SK-N-DZ (cell line): ENCODE measurements at places on chromosomes 12 and 14.
A peak's percentile ranks its signal among the peaks of the same experiment; 100 is the strongest.

GRCh38 chr14:55454264-55455002, 14.0 kb upstream of the TBPL2 start:
- DNase-seq: peak; percentile 91

GRCh38 chr12:109153821-109154441, 37.5 kb downstream of the ACACB start:
- DNase-seq: no peak

- peak; percentile 53 for DNase-seq
Measured at GRCh38 chr14:64983439-64984310, 3.0 kb upstream of the FNTB start.

GRCh38 chr12:78156751-78157150, 326.1 kb downstream of the NAV3 start:
- no peak for DNase-seq

DNA sequence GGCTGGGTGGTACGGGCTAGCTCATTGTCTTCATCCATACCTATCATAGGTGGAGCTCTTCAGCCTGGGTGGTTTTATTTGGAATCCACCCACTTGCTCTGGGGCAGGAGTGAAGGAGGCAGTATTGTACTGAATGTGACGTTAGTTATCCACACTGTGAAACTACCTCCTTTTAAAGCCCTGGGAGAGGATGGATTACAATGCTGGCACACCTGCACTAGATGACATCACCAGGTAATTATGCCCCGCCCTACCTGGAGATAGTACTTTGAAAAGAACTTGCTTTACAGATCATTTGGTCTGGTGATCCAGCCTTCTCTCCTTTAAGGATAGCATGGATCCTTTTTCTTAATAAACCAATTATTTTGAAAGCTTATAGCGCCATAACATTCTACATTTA, 78.0 kb downstream of the B4GALNT3 start:
- DNase-seq: no peak

DNA sequence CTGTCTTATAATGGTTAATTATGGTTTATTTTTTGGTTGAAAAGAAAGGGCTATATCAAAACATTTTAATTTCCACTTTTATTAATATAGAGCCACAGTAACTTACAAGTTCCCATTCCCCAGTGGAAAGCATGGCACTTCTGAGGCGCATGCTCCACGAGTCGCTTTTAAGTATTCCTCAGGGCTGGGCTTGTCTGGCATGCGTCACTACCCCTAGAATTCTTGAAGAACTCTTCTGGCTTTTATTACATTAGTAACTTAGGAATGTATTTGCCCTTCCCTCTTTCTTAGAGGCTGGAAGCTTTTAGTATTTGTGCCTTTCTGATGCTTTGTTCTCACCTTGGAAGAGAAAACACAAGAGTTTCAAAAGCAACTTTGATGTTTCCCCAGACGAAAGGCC, 81.1 kb downstream of the ESR2 start:
- no peak for DNase-seq

DNA sequence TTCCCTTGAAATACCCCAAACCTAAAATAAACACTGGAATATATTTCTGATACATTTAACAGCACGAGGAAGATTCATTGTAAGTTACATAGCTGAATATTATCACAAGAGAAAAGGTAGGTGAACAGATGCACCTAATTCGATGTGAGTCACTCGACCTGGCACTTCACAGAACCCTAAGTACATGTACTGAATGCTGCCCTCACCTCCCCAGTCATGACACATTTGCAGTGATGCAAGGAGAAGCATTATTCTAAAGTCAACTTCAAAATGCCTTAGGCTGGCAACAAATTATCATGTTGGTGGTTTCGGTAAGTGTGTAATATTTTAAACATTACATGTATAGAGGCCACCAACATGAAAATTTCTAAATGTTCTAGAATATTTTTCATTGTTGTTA, 35.2 kb upstream of the TMTC2 start:
- DNase-seq: no peak

GRCh38 chr14:101980700-101981099, 16.3 kb downstream of the DYNC1H1 start:
- no peak for DNase-seq

- DNase-seq: no peak
Measured at GRCh38 chr14:89241257-89241656, 175.8 kb downstream of the FOXN3 start.

GRCh38 chr12:48866052-48866711, 512 bp upstream of the RND1 start:
- no peak for DNase-seq

GRCh38 chr12:133202493-133203343, 21.4 kb downstream of the ZNF268 start:
- no peak for DNase-seq

- DNase-seq: no peak
Measured at GRCh38 chr14:87935081-87935828, 57.7 kb downstream of the GALC start.

DNA sequence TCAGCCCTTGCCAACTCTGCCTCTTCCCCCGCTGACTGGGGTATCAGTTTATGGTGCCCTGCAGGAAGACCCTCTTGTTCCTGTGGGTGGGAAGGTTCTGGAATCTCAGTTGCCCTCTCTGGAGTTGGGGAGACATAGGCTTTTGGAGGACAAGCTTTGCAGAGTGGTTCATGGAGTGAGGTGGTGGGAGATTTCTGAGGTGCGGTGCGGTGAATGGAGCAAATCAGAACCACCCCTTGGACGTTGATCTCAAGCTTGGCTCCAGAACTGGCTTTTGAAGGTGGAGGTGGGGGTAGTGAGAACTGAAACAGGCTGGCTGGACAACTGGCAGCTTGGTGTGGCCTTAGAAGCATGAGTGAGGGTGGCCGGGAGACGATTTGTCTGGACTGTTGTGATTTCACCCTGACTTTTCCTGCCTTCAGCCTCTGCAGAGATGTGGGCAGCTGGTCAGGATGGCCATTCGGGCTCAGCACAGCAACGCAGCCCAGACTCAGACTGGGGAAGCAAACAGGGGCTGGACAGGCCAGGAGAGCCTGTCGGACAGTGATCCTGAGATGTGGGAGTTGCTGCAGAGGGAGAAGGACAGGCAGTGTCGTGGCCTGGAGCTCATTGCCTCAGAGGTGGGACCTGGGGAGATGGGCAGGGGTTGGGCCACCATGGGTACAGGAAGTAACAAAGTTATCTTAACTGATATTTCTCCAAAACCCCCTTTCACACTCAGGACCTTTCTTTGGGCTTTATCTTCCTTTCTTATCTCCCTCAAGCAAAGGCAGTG, 1.1 kb downstream of the SHMT2 start:
- no peak for DNase-seq

- DNase-seq: no peak
Measured at GRCh38 chr12:12278899-12279298, 12.1 kb upstream of the LRP6 start.

DNA sequence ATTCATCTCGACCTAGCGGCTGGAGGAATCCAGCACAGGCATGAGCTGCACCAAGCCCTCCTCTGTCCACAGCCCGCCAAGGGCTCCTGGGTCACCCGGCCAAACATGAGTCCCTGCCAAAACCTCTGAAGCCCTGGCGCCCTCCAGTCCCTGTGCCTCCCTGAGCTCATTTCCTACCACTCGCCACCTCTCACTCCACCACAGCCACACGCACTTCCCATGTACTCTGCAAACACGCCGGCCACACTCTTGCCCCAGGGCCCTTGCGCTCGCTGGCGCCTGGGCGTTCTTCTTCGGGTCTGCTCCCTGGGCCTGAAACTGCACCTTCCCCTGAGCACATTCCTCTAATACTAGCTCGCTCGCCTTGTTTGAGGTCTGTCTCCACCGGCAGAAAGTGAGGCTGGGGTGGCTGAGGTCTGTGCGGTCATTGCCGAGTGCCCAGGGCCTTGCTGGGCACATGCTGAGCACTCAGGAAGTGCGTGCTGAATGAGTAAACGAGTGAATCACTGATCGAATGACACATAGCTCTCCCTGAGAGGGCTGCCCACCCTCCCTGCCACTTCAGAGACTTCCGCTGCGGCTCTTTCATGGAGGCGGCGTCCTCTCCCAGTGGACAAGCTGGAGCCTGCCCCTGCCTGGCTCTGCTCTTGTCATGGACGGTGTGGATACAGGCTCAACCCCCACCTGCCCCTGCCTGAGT, 33.7 kb upstream of the DLK1 start:
- no peak for DNase-seq

GRCh38 chr14:28754209-28754985, 12.2 kb upstream of the FOXG1 start:
- DNase-seq: peak; percentile 38

DNA sequence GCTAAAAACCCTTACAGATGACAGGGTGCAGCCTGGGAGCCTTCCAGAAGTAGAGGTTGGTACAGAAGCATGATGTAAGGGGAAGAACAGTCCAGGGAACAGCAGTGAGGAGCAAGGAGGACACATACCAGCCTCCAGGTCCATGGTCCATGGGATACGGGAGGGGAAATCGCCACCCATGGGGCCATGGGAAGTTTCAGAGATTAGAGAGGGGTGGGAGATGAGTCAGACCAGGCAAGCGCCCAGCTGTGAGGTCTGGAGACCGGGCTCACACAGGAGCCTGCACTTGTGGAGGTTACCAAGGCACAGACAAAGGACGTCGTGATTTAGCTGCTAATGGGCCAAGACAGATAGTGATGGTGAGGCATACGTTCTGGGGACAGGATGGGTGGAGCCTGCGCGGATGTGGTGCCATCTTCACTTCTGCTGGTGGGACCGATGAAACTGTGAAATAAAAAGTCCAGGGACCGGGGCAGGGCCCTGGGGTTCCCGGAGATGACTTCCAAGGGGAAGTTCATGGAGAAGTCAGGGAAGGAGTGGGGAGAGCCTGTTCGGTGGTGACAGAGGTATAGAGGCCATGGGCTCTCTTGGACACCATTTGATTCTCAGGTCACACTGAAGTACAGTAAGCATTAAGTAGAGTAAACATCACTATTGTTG, 17.7 kb upstream of the LRP1-AS start:
- DNase-seq: no peak

DNA sequence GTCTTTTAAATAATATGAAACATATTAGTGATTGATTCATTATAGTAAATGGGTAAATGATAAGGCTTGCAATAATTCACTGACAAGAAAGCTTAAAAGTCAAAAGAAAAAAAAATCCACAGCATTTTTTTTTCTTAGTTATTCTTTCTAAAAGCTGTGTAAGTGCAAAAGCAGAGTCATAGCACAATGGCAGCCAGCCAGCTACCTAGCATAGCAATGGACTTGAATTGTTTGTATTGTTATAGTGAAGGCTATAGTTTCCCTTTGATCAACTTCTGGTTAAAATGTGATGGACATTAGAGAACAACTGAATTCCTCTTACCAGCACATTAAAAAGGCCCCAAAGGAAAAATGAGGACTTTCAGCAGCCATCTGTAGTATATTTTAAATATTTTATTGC, 232.1 kb downstream of the NAV3 start:
- no peak for DNase-seq

- DNase-seq: no peak
Measured at GRCh38 chr12:50537538-50537919, 32.7 kb downstream of the DIP2B start.

DNA sequence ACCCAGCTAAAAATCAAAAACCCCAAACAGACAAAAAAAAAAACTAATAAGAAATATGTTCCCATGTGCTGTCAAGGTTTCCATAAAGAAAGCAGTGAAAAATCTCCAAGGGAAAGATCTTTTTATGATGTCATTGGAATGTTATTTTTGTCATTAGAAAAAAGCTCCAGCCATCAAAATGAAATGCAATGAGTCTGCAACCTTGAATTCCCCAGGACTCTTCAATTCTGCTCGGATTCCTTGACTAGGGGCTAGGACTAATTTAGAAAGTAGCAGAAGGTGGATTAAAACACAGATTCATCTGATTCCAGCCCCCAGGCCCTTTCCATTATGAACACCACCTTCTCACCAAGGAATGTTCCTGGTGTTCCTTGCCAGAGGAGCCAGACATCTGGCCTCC, 6.0 kb upstream of the PCNX1 start:
- no peak for DNase-seq

GRCh38 chr14:68784978-68785533, 7.8 kb downstream of the ZFP36L1 start:
- DNase-seq: no peak

DNA sequence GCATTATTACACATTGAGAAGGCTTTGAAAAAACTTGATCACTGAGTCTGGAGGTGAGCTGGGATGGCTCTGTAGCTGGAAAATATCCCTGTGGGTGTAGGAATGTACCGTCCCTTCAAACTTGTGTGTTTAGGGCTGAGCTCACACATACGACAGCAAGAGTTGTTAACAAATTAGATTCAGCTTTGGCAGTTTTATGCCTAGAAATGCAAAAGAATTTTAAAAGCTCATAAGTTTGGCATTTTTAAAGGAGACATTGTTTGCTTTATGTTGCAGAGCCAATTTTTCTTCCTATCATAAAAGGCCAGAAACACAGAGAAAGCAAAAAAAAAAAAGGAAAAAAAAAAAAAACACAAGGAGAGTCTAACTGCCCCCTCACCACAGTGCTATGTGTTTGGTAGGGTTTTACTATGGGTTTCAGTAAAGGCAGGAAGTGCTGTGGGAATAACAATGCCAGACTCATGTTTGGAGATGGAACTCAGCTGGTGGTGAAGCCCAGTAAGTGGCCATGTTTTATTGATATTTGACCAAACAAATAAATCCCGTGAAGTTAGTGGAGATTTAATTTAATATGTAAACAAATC, 78.4 kb downstream of the DAD1 start:
- no peak for DNase-seq

DNA sequence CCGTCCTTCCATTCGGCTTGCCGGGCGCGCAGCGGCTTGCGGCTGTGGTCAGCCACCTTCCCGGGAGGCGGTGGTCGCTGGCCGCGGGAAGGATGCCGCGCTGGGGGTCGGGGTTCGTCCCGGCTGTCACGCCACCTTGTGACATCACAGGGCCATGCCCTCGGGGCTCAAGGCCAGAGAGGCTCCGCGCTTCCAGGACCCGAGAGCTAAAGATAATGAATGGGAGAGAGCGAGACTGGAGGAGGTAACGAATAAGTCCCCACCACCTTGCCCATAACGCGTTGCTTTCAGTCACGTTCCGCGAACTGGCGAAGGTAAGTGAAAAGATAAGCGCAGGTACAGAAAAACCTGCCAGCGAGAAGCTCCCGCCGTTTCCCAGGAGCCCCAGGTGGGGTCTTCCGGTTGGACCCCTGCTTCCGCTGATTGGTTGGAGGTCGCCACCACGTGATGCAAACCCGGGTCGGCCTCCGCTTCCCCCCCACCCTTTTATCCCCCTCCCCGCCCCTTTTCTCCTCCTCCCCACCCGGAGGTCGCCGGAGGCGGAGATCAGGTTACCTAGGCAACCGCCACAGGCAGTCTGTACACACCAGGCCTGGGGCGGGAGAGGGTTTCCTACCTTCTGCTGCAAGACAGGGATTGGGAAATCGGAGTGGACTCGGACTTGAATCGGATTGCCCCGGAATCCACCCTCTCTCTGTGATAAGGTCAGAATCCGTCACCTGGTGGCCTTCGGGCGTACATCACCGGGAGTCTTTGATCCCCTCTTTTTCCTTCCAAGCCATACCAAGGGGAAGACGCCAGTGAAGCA, at the start of gene LRRC9:
TSS of gene LRRC9 (plus strand) at position 575 of the 808 bp plus-strand sequence.
- peak; percentile 90 for DNase-seq

GRCh38 chr12:6643569-6644256, 3.5 kb downstream of the ACRBP start:
- no peak for DNase-seq
